Spleen (tissue), 13 donors: ENCODE measurements at places on chromosomes 1 and 21.

- no peak for DNase-seq
These were observed 38.6 kb upstream of the ABCD3 start for GRCh38 chr1:94379615-94380014.

GRCh38 chr1:93842750-93843500 lies 36.1 kb downstream of the DNTTIP2 start:
- no peak for DNase-seq

DNA sequence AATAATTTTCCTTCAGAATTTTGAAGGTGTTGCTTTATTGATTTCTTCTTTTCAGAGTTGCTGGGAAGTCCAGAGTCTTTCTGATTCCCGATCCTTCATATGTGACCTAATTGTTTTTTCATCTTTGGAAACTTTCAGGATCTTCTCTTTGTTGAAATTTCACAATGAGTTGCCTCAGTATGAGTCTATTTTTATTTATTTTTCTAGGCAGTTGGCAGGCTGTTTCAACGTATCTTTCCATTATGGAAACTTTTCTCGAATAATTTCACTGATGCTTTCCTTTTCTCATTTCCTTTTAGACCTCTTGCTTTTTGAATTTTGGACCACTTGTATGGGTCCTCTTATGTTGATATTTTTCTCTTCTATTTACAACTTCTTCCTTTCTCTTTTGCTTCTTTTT lies 354.3 kb downstream of the TGFB2 start:
- no peak for DNase-seq

- DNase-seq = no peak
These were observed 19.9 kb upstream of the DISC1 start for GRCh38 chr1:231606712-231607111.

GRCh38 chr21:31554511-31555022 lies 104.9 kb upstream of the SOD1 start:
- no peak for DNase-seq
